Cardiac septum (tissue), 1 donor: ENCODE measurements at places on chromosomes 12 and 14.

- no peak for DNase-seq
These were observed 848.0 kb upstream of the USP15 start for GRCh38 chr12:61412201-61412600.

DNA sequence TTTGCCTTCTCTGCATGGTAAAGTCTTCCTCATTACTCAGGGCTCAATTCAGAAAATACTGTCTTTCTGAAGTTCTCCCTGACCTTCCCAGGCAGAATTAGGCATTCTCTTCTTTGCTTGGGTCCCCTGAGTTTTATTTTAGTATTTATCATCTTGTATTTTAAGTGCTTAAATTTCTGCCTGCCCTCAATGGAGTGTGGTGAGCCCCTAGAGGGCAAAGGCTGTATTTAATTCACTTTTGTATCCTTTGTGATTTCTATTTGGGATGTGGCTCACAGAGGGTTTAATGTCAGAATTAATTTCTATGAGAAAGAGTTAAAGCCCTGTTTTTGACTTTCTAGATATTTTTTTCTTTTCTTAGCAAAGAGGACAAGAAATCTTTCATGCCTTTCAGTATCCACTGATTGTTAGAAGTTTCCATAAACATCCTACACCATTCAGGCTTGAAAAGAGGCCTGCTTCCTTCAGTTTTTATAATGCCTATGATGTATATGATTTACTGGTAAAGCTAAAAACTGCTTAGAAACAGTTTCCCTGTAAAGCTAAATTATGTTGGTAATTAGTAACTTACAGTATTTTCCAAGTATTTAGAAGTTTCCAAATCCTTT lies 55.6 kb upstream of the PTPRB start:
- no peak for DNase-seq

DNA sequence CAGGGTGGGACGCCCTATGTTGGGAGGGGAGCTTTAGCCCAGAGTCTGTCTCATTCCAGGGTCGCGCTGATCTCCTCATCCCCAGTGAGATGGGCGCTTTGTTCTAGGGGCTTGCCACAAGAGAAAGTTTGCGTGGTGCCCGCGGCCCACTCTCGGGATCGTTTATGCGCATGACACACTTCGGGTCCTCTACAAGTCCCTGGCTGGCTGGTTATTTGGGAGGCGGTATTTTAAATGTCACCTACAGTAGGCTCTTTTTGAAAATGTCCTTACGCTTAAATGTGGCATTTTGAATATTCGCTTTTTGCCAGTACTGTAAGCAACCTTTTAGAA lies 541 bp downstream of the GOLT1B start:
- DNase-seq: no peak

DNA sequence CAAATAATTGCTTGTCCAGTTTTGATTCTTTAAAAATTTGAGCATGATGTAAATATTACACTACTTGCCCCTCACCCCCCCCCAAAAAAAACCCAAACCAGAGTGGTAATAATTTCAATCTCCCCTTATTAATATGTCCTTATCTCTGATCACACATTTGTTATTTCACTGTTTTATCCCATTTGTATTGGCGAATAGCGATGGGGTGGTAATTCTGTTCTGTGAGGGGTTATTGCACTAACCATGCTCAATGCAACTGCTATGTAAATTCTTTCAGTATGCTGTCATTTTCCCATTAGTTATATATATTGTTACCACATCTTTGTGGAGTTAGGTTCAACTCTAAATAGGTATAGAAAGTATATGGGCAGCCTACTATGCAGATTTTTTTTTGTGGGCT lies 1.1 kb downstream of the RIMKLB start:
- DNase-seq: no peak
